Activated CD4-positive, alpha-beta memory T cell treated with anti-CD3 and anti-CD28 coated beads, Interleukin-2, amount 10 ng/mL, durations not matched to agents 7 days and 5 days (primary cell): ENCODE measurements at places on chromosomes 7 and 10. TPM values are rescaled to one million over a fixed set of nuclear protein-coding genes. Genes with fewer than 3 reads are reported as not detected.
A peak's percentile ranks its signal among the peaks of the same experiment; 100 is the strongest.

GRCh38 chr7:1117321-1117928 is 29.5 kb downstream of the GPER1 start:
- no peak overlapping the region for H3K4me3 ChIP-seq
- peaks cover 5% of the 10 kb centered on the region for H3K4me1 ChIP-seq
- H3K27me3 ChIP-seq: no peaks in the 10 kb centered on the region
- H3K36me3 ChIP-seq: no peaks in the 10 kb centered on the region

DNA sequence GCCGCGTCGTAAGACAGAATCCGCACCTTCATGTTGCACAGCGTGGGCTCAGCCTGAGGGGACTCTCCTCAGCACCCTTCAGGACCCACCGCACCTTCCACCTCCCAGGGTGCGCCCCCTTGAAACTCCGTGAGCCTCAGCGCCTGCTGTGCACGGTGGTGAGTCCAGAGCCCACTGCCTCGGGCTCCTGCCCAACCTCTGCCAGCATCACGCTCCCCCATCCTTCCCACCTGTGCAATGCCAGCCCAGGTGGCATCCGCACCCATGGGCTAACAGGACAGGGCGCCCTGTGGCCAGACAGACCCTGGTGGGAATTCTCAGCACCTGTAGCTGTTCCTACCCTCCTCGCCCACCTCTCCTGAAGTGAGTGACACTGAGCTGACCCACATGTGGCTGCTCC is 96.4 kb downstream of the DYNC2I1 start:
- no peak overlapping the region for H3K4me3 ChIP-seq
- peaks cover 24% of the 10 kb centered on the region for H3K36me3 ChIP-seq

- DNase-seq: no peak
- no peaks in the 10 kb centered on the region for H3K27me3 ChIP-seq
- H3K4me1 ChIP-seq: no peaks in the 10 kb centered on the region
- H3K4me3 ChIP-seq: no peak overlapping the region
- H3K27ac ChIP-seq: no peak overlapping the region
- H3K36me3 ChIP-seq: no peaks in the 10 kb centered on the region
Measured at GRCh38 chr10:91135113-91135512, 85.3 kb upstream of the PCGF5 start.

GRCh38 chr10:80945264-80945880 is 407.7 kb downstream of the SH2D4B start:
- H3K36me3 ChIP-seq: no peaks in the 10 kb centered on the region
- H3K4me1 ChIP-seq: no peaks in the 10 kb centered on the region
- no peaks in the 10 kb centered on the region for H3K27me3 ChIP-seq
- no peak overlapping the region for H3K4me3 ChIP-seq
- no peak for DNase-seq
- no peak overlapping the region for H3K27ac ChIP-seq

DNA sequence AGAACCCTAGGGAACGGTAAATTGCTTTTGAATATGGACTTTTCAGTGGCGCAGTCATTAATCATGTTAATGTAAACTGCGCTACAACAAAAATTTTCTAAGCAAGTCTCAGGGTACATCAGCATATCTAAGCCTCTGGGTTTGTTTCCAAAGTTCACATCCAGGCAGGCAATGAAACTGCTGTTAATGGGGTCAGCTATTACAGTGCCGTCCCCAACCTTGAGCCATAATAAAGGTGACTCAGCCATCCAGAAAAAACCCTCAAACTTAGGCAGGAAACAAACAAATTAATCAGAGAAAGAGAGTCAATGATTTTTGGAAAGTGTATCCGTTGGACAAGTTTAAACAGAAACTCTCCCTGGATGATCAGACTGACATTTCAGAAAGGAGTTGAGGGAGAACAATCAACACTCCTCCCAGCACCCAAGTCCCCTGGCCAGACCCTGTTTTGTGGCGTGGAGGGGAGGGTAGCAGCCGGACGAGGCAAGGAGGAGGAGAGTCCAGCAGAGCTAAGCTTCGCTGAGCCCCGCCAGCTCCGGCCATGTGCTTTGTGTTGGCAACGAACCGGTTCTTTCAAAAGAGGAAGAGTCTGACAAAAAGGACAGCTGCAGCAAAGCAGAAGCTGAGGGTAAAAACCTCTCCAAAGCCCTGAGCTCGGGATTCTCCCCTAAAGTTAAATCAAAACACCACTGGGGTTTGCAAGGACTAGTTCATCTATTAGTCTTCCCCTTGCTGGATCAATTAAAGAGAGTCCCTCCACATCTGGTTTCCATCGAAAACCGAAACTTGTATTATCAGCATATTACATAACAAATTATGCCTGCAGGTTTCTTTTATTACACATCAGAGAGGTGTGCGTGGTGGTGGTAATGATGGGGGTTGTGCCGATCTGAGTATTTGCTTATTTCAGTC is 3.6 kb downstream of the FAM53B start:
- DNase-seq: no peak
- peaks cover 2% of the 10 kb centered on the region for H3K27me3 ChIP-seq
- peak overlapping the region; percentile 95 for H3K4me3 ChIP-seq
- peak overlapping the region; percentile 77 for H3K27ac ChIP-seq

DNA sequence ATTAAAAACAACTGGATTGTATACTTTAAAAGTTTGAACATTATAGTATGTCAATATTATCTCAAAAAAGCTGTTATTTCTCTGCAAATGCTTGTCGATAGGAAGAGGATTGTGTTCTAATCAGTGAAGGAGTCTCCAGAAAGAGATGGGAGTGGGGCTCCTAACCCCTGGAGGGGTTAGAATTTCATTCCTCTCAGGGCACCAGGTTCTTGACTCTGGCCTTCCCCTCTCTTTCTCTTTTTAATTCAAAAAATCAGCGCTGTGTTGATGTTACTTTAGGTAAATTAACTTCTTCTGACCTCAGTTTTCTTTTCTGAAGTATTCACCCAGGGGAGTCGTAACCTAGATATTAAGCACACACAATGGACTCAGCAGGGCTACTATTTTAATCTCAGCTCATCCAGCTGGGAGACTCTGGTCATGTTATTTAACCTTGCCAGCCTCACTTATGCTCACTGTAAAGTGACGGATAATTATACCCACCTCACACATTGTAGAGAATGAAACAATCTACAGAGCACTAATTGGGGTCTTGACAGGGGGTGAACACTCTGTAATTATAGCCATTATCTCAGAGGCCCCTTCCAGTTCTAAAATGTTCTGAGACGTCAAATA is 59.4 kb downstream of the GCC1 start:
- no peak overlapping the region for H3K27ac ChIP-seq
- no peaks in the 10 kb centered on the region for H3K36me3 ChIP-seq
- no peak overlapping the region for H3K4me3 ChIP-seq
- H3K27me3 ChIP-seq: peaks cover 36% of the 10 kb centered on the region
- H3K4me1 ChIP-seq: no peaks in the 10 kb centered on the region
- DNase-seq: no peak

GRCh38 chr10:115580239-115580638 is 487.1 kb downstream of the ATRNL1 start:
- H3K36me3 ChIP-seq: no peaks in the 10 kb centered on the region
- H3K27ac ChIP-seq: no peak overlapping the region
- H3K4me1 ChIP-seq: no peaks in the 10 kb centered on the region
- H3K4me3 ChIP-seq: no peak overlapping the region

DNA sequence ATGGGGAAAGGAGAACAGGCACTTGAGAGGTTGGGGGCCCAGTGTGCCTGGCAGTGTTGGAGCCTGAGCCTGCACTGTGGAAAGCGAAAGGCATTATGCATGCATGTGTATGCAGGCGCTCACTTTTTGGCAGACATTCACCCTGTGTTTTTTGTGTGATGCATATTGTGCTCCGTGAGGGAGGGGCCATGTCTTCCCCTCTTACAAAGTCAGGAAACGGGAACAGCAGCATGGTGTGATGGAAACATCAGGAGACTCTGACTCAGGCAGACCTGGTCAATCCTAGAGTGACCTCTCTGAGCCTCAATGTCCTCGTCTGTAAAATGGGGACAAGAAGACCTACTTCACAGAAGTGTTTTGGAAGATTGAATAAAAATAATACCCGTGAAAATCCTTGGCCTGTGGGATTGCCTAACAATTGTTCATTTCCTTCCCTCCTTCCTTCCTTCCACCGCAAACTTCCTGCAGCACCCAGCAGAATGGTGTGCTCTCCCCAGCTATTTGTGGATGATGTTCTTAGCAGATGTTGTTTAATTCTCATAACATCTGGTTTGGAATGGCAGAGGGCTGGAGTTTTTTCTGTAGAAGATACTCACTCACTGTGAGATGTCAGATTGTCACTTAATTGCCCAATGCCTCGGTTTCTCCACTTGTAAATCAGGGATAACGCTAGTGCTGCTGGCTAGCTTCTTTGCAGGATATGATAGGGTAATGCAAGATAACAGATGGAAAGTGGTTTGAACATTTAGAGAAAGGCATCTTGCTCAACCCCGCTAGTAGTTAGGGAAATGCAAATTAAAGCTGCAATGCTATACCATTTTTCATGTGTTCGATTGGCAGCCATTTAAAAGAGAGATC is 39.8 kb downstream of the CDH23 start:
- H3K27me3 ChIP-seq: no peaks in the 10 kb centered on the region
- H3K36me3 ChIP-seq: no peaks in the 10 kb centered on the region
- H3K4me3 ChIP-seq: no peak overlapping the region
- peaks cover 1% of the 10 kb centered on the region for H3K4me1 ChIP-seq
- no peak for DNase-seq

DNA sequence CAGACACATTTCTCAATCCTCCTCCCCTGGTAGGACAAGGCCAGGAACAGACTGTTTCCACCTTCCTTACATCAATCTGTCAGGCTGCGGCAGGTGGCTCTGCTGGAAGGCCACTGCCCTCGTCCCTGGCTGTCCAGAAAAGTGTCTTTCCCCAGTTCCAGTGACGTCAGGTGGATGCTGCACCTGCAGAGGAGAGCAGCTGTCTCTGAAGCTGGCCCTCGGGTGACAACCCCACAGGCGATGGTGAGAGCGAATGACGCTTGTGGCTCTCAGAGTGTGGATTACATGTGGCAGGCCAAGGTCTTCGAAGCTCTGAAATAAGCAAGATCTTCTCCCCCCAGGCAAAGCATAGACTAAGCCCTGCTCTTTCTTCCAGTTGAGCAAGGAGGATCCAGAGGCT is 146.9 kb upstream of the RET start:
- H3K27ac ChIP-seq: no peak overlapping the region
- H3K4me3 ChIP-seq: no peak overlapping the region
- peaks cover 8% of the 10 kb centered on the region for H3K4me1 ChIP-seq

GRCh38 chr7:157233677-157234076 is 95.0 kb downstream of the UBE3C start:
- peaks cover 13% of the 10 kb centered on the region for H3K4me1 ChIP-seq
- no peak for DNase-seq
- H3K27me3 ChIP-seq: no peaks in the 10 kb centered on the region
- no peak overlapping the region for H3K27ac ChIP-seq
- peaks cover 58% of the 10 kb centered on the region for H3K36me3 ChIP-seq

DNA sequence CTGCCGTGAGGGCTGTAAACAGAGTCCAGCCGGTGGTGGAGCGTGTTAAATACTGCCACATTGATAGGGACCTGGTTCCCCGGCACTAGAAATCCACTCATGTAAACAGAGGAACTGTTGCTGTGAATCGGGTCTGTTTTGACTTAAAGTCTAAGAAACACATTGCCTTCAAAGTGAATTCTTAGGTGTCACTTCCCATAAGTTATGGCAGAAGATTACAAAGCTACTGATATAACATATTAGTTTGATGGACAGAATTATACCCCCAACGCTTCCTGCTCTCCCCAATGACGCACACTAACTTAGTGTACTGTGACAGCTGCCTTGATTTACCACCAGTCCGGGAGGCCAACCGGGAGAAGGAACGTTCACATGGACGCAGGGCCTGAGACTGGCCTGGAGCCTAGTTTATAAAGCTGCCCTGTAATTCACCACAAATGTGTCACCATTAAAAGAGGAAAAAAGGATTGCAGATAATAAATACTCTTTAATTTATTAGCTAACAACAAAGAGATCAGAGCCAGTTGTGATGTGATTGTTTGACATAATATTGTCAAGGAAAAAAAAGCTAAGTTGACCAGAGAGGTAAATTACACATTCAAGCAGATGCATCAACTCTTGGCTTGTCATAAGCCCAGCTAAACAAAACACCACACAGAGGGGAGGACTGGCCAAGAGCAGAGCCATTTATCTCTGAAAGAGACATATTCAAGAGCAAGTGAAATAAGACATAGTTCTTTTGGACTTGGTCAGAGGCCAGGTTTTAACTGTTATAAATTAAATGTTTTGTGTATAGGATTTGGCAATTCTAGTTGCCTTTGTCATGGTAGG is 820.6 kb downstream of the LRMDA start:
- no peaks in the 10 kb centered on the region for H3K36me3 ChIP-seq
- no peak overlapping the region for H3K27ac ChIP-seq
- DNase-seq: no peak
- H3K4me1 ChIP-seq: no peaks in the 10 kb centered on the region

GRCh38 chr10:102227050-102227449 is 951 bp downstream of the ELOVL3 start:
- peaks cover 64% of the 10 kb centered on the region for H3K27me3 ChIP-seq
- no peak overlapping the region for H3K27ac ChIP-seq
- H3K4me3 ChIP-seq: no peak overlapping the region
- no peaks in the 10 kb centered on the region for H3K36me3 ChIP-seq
- peaks cover 29% of the 10 kb centered on the region for H3K4me1 ChIP-seq

- H3K27me3 ChIP-seq: no peaks in the 10 kb centered on the region
- peak within 1 kb of the TSS; percentile 87 for H3K27ac ChIP-seq
- peak within 1 kb of the TSS; percentile 96 for H3K4me3 ChIP-seq
- peaks cover 71% of the 10 kb centered on the region for H3K4me1 ChIP-seq
Measured at GRCh38 chr7:150450491-150451001, at the start of gene GIMAP8. GIMAP8 (plus strand) TSS chr7:150450630; CDS start chr7:150466699, 16,069 bp downstream.

DNA sequence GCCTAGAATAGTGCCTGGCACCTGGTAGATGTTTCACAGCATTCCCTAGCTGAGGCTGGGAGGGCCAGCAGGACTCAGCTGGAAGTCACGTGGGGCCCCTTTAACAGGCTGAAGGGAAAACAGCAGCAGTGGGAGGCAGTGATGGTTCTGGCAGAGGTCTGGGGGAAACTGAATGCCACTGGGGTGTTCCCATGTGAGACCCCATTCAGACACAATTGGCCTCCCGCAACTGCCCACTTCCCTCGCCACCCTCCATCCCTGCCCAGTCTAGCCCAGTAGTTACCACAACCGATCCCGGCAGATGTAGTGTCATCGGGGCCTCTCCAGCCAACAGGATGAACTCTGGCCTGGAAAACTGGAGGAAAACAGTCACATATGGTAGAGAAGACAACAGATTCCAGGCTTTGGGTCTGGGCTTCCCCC is 38.3 kb downstream of the FRMPD2 start:
- no peaks in the 10 kb centered on the region for H3K36me3 ChIP-seq
- H3K4me3 ChIP-seq: no peak overlapping the region
- H3K4me1 ChIP-seq: no peaks in the 10 kb centered on the region
- no peak for DNase-seq

GRCh38 chr10:114310346-114310745 is 71.3 kb downstream of the VWA2 start:
- H3K4me1 ChIP-seq: no peaks in the 10 kb centered on the region
- no peak overlapping the region for H3K27ac ChIP-seq
- H3K27me3 ChIP-seq: no peaks in the 10 kb centered on the region
- H3K4me3 ChIP-seq: no peak overlapping the region

- no peaks in the 10 kb centered on the region for H3K27me3 ChIP-seq
- no peaks in the 10 kb centered on the region for H3K36me3 ChIP-seq
- DNase-seq: no peak
- no peak overlapping the region for H3K27ac ChIP-seq
- no peak overlapping the region for H3K4me3 ChIP-seq
Measured at GRCh38 chr10:130655313-130656186, 519.4 kb downstream of the GLRX3 start.

SHOC2 gene
- total RNA-seq: 45.6 TPM

RGR gene
- not detected for total RNA-seq

CALHM3 gene
- total RNA-seq: 0.53 TPM

TBC1D12 gene
- total RNA-seq: 0.28 TPM

ANXA8L1 gene
- 1.2 TPM for total RNA-seq

EFCAB10 gene
- not detected for total RNA-seq

VSIR gene
- 109 TPM for total RNA-seq

AP3M1 gene
- 42.2 TPM for total RNA-seq

SH2D4B gene
- 0.13 TPM for total RNA-seq
